ENCODE measurements at places on chromosomes 1 and 21.

GRCh38 chr1:26582836-26583460 is 53.4 kb downstream of the RPS6KA1 start:
- DNase-seq, result peak; percentile 38

GRCh38 chr1:21607549-21608529 is 61.3 kb downstream of the RAP1GAP start:
- DNase-seq, result no peak

- no peak for DNase-seq
Measured at GRCh38 chr1:226616636-226617035, 68.1 kb downstream of the STUM start.

DNA sequence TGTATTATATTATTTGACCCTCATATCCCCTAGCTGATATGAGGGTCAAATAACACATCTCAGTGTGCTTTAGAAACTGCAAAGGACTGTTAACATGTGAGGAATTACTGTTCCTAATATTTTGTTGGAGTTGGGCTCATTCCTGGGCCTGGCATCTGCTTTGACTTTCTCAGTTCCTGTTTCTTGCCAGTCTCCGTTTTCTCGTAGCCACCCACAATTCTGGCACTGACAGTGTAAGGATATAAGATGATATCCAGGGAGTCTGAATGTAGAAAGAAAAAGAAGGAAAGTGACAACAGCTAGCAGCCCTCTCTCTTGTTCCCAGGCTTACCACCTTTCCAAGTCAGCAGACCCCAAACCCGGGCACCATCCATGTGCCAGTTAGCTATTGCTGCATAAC is 54.4 kb upstream of the SCMH1 start:
- DNase-seq, result no peak

DNA sequence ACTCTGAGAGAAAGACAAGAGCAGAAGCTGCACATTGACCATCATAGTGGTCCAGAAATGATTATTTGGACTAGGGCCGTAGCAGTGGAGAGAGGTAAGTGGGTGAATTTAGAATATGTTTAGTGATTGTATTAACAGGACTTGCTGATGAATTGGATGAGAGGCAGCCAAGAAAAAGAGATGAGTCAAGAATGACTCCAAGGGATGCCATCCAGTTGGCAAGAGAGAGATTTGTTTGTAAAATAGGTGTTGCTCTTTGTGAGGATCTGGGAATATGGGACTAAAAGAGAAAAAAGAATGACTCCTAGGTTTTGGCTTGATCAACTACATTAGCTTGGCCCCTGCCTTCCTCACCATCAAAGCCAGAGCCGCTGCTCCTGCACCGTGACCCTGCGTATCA is 54.2 kb upstream of the ARTN start:
- DNase-seq, result no peak

GRCh38 chr1:219083631-219084030 is 90.0 kb upstream of the LYPLAL1 start:
- DNase-seq, result no peak

- DNase-seq, result no peak
Measured at GRCh38 chr1:6723621-6724428, 22.2 kb upstream of the DNAJC11 start.

- no peak for DNase-seq
Measured at GRCh38 chr1:154972517-154973343, 1.8 kb upstream of the CKS1B start.

- DNase-seq, result no peak
Measured at GRCh38 chr1:214349781-214350180, 68.8 kb downstream of the SMYD2 start.

DNA sequence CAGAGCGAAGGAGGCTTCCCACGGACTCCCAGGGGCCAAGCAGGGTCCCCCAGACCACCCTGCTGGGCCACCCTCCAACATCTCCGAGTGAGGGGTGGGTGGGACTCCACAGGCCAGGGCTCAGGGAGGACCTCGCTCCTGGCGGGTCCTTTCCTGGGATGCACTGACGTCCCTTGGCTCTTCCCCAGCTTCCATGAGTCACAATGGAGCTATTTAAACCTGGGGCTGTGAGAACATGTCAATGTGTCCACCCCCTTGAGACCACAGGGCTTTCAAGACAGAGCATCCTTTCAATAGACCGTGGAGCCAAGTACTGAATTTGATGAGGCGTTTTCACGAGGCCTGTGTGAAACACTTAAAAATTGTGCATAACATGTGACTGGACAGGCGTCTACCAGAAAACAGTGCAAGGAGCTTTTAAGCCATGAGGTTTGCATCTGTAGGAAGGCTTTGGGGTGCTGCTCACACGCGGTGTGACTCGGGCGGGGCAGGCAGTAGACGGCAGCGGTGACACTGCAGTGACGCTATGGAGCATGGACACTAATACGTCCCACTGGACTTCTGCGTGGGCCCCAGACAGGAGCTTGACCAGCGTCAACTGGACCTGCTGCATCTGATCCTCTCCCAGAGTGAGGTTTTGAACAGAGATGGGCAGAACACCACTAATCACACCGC is 24.1 kb upstream of the NPHP4 start:
- no peak for DNase-seq

GRCh38 chr1:25641931-25642573 is 25.5 kb downstream of the MAN1C1 start:
- DNase-seq, result no peak

- no peak for DNase-seq
Measured at GRCh38 chr1:49526672-49527071, 497.1 kb downstream of the AGBL4 start.

DNA sequence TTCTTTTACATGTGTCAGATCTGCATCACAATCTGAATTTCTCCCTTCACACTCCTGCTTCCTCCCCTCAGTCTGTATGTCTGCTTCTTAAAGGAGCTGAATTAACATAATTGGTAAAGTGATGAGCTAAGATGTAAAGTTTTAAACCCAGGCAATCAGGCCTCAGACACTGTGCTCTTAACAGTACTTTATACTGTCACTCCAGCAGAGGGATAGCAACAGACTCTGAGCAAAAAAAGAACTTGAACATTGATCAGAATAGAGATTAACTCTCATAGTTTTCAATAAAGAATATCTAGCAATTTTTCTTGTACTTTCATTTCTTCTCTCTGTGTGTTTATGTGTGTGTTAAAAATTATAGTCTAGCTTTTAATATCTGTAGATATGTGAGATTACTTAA is 110.3 kb downstream of the DUSP10 start:
- DNase-seq, result no peak

DNA sequence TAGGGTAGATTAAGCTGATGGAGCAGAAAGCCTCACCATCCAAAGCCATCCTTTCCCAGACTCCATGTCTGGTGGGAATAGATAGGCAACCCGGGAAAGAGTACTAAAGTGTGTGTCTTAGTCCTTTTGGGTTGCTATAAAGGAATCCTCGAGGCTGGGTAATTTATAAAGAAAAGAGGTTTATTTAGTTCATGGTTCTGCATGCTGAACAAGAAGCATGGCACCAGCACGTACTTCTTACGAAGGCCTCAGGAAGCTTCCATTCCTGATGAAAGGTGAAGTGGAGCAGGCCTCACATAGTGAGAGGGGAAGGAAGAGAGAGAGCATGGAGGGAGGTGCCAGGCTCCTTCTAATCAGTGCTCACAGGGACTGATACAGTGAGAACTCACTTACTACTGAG is 6.2 kb upstream of the SLC37A1 start:
- DNase-seq, result no peak

All from stimulated activated CD8-positive, alpha-beta memory T cell treated with anti-CD3 and anti-CD28 coated beads, Interleukin-7, amount 100 ng/mL, for 4 hours (primary cell).